ENCODE measurements at places on chromosomes 7 and 10.

GRCh38 chr10:5234106-5234860, 37.6 kb downstream of the AKR1C4 start:
- DNase-seq: no peak

DNA sequence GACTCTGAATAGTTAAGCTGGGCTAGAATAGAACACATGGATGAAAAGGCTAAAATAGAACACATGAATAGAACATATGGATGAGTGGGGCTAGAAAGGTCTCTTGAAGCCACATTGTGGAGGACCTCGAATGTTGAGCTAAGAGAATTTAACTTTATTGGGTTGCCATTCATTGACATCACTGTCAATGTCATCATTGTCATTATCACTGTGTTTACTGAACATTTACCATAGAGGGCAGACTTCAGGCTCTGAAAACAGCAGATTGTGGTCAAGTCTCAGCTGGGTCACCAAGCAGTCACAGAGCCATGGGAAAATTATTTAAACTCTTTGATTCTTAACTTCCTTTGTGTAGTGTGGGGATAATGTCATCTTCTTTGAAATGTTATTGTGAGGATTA, 80.4 kb downstream of the WDFY4 start:
- DNase-seq: no peak

DNA sequence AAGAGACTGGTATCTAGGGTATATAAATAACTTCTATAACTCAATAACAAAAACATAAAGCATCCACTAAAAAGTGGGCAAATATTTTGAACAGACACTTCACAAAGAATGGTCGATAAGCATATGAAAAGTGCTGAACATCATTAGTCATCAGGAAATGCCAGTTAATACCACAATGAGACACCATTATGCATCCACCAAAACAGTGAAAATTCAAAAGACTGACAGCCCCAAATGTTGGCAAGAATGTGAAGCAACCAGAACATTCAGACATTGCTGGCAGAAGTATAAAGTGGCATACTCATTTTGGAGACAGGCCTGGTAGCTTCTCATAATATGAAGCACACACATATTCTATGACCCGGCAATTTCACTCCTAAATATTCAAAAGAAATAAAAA, 26.5 kb upstream of the GSAP start:
- DNase-seq: no peak

DNA sequence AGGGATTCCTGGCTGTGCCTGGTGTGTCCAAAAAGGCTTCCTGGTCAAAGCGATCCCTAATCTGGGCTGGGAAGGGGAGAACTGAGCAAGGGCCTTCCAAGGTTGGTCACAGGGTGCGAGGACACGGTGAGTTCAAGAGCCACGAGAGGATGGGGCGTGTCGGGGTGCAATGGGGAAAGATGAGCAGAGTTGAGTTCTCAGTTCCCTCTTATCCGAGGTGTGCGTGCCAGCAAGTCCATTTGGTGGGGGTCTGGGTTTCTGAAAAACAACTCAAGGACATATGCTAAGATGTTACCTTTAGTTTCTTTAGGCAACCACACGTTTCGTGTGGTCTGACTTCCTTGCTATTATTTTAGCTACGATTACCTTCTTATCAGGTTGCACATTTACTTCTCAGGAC, 1.3 kb downstream of the ZNF775 start:
- no peak for DNase-seq
